ENCODE measurements at places on chromosomes 3 and 15.

DNA sequence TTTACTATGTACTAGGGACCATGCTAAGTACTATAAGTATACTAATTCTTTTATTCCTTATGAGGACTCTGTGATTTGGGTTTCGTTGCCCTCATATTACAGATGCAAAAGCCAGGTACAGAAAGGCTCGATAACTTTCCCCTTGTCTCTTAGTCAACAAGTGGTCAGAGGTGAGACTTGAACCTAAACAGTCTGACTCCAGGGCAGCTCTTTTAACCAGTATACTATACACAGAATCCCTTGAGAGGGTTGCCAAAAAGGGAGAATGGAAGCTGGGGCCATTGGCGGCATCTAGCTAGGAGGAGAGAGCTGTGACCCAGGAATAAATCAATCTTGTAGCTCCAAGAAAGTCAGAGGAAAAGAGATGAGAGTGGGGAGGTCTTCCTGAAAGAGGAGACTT, 92.4 kb downstream of the TOP2B start:
- no peak for DNase-seq

GRCh38 chr3:194212845-194213331, 76.9 kb downstream of the HES1 start:
- no peak for DNase-seq

DNA sequence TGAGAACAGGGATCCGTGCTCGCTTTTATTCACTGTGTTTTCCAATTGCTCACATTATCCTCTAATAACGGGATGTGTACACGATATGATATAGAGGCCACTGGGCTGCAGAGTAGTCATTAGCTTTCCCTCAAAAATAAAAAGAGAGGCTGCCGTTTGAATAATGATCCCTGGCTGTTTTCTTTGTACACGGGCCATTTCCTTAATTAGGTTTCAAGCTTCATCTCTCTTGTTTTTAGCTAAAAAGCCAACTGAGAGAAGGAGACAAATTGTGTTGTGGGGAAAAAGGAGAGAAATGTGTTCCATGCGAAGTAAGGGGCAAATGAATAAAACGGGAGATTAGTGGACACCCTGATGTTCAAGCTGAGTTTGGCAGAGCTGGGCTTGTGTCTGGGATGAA, 174.2 kb downstream of the CACNA2D3 start:
- DNase-seq: no peak

DNA sequence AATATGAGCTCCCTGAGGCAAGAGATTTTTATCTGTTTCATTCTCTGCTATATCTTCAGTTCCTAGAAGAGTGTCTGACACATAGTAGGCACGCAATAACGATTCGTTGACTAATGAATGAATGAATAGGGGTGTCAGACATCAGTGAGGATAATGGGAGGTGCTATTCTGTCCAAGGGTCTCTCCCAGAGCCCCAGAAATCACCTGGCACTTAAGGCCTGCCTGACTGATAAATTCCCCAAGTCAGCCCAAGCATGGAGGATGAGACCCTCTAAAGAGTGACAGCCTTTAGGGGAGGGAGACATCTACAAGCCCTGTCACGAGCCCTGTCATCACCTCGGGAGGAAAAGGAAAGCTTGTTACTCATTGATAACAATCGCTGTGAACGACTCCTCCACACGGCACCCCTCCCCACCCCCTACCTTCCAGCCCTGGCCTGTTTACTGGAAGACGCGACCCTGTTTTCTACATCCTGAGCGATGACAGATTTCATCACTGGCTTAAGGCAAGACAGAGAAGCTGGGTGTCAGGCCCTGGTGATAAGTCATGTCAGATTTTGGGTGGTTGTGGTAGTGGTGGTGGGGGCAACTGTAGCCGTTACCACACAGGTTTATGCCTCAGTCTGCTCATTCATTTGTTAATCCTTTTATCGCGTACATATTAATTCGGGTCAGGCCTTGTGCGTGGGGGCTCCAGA, 23.1 kb downstream of the BHLHE40 start:
- no peak for DNase-seq

DNA sequence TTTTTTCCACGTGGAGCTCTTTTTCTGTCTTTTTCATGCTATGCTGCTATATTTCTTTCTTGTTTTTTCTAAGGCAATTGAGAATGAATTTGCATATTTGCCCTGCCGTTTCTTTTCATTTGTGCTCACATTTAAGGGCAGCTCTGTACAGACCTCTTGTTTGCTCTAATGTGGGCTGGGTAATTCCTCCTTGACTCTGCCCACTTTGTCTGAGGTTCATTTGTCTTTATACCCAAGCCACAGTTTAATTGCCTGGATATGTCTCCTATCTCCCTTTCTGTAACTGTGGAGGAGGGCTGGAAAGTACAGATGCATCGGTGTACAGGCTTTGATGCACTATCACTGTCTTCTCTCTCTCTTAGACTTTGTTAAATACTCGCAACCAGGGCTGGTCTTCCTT, 195.9 kb downstream of the EPHB1 start:
- no peak for DNase-seq

GRCh38 chr3:197331131-197331530, 32.7 kb upstream of the DLG1 start:
- no peak for DNase-seq

GRCh38 chr15:94229591-94230369, 1.6 kb upstream of the MCTP2 start:
- DNase-seq: no peak

- DNase-seq: no peak
These were observed 23.8 kb downstream of the NANOGP8 start for GRCh38 chr15:35061161-35061824.

DNA sequence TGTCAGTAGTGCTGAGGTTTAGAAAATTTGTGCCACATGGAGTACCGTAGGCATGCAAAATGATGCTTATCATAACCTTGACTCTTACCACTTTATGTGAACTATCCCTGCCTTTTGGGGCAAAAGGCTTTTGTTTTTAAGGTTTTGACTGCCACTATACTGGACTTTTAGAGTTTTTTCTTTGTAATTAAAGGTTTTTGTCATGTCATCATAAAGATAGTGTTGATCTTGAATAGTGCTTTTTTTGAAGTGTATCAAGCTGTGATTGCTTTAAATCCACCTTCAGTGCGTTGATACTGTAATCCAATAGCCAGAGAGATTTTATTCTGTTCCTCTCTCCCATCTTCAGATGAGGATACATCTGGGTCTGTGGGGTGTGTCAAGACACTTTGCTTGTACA, 172.9 kb downstream of the ITPR1 start:
- DNase-seq: no peak
